ENCODE measurements at places on chromosomes 6 and 20. TPM values are rescaled to one million over a fixed set of nuclear protein-coding genes. Genes with fewer than 3 reads are reported as not detected.

Gene SERPINB1
- total RNA-seq: 23.6 TPM

GRCh38 chr6:137307163-137307854, 88.1 kb upstream of the IFNGR1 start:
- peaks cover 7% of the 10 kb centered on the region for H3K4me1 ChIP-seq
- DNase-seq: no peak
- H3K36me3 ChIP-seq: no peaks in the 10 kb centered on the region
- H3K27me3 ChIP-seq: no peaks in the 10 kb centered on the region
- H3K4me3 ChIP-seq: no peak overlapping the region
- H3K27ac ChIP-seq: no peak overlapping the region

DNA sequence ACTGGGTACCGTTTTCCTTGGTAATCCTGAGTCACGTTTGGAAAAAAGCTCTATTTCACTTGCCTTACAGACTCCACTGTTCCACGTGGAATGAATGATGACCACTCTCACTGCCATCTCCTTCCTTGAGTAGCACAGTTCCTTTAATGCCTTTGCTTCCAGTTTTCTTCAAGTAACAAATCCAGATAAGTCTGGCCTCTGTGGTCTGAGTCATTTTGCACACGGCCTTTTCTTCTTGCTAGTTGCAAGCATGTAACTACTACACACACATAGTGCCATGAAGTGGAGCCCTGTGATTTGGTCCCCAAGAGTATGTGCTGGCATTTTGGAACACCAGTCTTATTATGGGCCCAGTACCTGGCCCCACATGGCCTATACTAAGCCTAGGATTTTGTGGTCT, 182.8 kb downstream of the SASH1 start:
- peaks cover 11% of the 10 kb centered on the region for H3K36me3 ChIP-seq
- no peaks in the 10 kb centered on the region for H3K27me3 ChIP-seq
- no peak for DNase-seq
- peaks cover 26% of the 10 kb centered on the region for H3K4me1 ChIP-seq

DNA sequence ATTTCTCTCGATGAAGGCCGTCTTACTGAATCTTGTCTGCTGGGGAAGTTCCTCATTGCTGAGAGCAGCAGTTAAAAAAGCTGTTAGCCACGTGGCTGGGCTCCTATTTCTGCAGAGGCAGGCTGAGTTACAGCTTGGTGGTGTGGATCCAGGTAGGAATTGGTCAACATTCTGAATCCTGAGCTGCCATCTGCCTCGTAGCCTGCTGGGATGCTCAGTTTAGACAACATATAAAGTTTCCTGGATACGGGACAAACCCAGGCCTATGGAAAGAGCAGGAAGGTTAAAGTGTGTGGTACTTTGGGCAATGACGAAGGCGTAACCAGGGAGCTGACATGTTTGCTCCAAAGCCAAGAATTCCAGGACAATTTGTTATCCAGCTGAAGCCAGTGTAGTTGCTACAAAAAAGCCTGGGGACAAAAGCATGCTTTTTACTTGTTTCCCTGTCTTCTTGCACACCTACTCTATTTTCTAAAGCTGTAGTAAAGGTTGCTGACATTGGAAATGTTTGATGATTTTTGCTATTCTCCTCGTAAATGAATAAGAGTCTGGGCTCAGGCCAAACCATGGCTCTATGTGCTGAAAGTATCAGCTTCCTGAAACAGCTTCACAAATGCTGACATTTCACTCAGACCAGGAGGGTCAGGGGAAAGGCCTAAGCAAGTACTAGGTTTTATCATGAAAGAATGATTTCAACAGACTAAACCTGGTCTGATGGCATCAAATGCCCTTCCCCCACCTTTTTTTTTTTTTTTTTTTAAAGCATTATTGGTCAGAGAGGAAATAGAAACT, 12.4 kb upstream of the MYLK2 start:
- H3K27me3 ChIP-seq: no peaks in the 10 kb centered on the region
- H3K36me3 ChIP-seq: no peaks in the 10 kb centered on the region
- H3K27ac ChIP-seq: peak overlapping the region; percentile 93
- peak; percentile 76 for DNase-seq
- peaks cover 53% of the 10 kb centered on the region for H3K4me1 ChIP-seq

DNA sequence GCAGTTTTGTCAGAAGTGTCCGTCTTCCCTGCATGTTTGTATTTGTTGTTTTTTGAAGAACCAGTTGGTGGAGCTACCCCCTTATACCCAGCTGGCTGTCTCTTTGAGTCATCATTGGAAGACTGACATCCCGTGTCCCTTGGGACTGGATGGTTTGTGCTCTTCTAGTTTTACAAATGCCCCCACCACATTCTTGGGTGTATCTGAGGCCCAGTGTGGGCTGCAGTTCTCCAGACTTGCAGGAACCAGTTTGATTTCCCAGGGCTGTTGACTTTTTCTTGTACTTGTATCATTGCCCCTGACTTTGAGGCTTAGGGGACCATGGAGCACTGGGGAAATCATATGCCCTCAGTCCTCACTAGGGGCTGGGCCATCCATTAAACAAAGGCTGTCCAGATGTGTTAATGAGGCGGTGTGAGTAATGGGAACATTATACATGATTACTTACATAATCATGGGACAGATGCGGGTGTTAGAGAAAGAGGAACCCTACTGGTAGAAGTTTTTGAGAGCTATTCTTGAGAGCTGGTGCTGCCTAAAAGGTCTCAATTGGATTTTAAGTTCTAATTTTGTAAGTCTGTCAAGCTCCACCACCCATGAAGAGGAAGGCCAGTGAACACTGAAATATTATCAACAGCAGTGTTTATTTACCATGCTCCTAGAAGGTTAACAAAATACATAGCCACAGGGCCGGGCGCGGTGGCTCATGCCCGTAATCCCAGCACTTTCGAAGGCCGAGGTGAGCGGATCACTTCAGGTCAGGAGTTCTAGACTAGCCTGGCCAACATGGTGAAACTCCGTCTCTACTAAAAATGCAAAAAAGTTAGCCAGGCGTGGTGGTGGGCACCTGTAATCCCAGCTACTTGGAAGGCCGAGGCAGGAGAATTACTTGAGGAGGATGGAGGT, 8.5 kb downstream of the JARID2 start:
- peaks cover 89% of the 10 kb centered on the region for H3K4me1 ChIP-seq
- no peak overlapping the region for H3K4me3 ChIP-seq
- H3K27me3 ChIP-seq: no peaks in the 10 kb centered on the region
- no peak for DNase-seq

Gene AHI1
- 10.2 TPM for total RNA-seq

GRCh38 chr20:40100261-40100660, 588.8 kb downstream of the MAFB start:
- no peak for DNase-seq
- no peak overlapping the region for H3K4me3 ChIP-seq

DNA sequence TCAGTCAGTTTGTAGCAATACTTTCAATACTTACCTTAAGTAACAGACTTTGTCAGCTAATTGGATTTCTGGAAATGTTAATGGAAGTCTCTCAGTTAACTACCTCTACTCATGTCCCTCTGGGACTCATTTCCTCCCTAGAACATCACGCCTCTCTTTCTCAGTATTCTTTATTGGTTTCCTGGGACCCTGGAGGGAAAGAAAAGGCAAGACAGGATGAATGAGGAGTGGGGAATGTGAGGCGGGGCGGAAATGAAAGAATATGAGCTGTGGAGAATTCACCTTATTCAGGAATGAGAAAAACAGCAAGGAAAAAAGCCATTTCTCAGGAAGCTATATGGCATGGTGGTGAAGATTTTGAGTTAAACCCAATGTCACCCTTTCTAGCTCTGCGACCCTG, 62.7 kb downstream of the ANKS1A start:
- no peaks in the 10 kb centered on the region for H3K36me3 ChIP-seq
- no peak overlapping the region for H3K27ac ChIP-seq
- no peak overlapping the region for H3K4me3 ChIP-seq
- DNase-seq: no peak
- H3K4me1 ChIP-seq: peaks cover 32% of the 10 kb centered on the region

- no peaks in the 10 kb centered on the region for H3K36me3 ChIP-seq
- no peak overlapping the region for H3K27ac ChIP-seq
- no peaks in the 10 kb centered on the region for H3K27me3 ChIP-seq
- no peak for DNase-seq
- H3K4me3 ChIP-seq: no peak overlapping the region
Measured at GRCh38 chr6:97449444-97449966, 166.5 kb upstream of the MMS22L start.

Gene SYCP2
- total RNA-seq: 0.26 TPM
